ENCODE measurements at places on chromosomes 6 and 20.

DNA sequence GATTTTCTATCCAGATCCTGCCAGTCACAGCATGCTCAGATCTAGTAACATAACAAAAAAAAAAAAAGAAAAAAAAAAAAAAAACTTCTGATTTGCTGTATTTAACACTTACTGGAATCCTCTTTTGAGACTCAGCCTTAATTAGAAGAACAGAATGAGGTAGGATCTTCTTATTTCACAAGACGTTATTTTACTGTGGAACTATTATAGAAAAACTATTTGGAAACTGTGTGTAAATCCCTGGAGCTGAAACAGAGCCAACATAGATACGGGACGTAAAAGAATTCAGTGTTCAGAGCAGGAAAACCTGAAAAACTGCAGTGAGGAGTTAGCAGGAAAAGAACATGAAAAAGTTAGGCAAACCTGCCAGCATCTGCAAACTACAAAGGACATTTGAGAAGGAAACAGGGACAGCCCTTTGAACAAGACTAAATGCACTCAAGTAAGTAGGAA is 3.4 kb upstream of the ZNF217 start:
- DNase-seq: no peak

GRCh38 chr6:163620670-163621330 is 206.3 kb downstream of the QKI start:
- DNase-seq: no peak

GRCh38 chr6:31813465-31813849 is 1.6 kb downstream of the HSPA1L start:
- DNase-seq: no peak

DNA sequence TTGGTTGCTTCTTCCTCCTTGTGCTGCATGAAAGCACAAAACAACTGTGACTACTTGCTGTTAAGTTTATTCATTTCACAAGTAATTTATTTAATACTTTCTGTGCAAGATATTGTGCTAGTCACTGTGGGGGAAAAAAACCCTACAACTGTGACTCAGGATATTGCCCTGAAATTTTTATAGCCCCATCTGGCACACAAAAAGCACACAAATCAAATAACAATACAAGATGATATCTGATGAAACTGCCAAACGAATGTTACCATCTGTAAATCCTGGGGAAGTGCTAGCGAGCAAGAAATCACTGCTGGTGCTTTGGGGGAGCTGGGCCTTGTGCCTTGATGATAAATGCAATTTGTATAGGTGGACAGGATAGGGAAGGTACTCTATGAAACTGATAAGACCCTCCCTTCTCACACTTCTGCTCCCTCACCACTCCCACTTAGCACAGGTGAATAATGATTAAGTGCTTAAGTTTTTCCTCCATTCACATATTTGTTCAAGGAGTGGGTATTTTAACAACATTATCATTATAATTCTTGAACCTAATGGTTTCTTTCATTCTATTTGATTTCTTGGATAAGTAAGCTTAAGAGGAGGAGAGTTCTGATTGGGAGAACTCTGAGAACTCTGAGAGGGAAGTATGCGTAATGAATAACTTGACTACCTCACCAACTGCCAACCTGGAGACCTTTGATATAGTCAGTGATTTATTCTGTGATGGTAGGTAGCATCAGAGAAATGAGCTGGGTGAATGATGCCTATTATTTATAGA is 115.3 kb downstream of the RTN4IP1 start:
- DNase-seq: no peak

- no peak for DNase-seq
These were observed 66.9 kb upstream of the SMIM28 start for GRCh38 chr6:138310821-138311220.

DNA sequence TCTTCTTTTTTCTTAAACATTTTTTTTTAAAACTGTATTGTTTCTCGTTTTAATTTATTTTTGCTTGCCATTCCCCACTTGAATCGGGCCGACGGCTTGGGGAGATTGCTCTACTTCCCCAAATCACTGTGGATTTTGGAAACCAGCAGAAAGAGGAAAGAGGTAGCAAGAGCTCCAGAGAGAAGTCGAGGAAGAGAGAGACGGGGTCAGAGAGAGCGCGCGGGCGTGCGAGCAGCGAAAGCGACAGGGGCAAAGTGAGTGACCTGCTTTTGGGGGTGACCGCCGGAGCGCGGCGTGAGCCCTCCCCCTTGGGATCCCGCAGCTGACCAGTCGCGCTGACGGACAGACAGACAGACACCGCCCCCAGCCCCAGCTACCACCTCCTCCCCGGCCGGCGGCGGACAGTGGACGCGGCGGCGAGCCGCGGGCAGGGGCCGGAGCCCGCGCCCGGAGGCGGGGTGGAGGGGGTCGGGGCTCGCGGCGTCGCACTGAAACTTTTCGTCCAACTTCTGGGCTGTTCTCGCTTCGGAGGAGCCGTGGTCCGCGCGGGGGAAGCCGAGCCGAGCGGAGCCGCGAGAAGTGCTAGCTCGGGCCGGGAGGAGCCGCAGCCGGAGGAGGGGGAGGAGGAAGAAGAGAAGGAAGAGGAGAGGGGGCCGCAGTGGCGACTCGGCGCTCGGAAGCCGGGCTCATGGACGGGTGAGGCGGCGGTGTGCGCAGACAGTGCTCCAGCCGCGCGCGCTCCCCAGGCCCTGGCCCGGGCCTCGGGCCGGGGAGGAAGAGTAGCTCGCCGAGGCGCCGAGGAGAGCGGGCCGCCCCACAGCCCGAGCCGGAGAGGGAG is 580 bp downstream of the VEGFA start:
- DNase-seq: peak; percentile 30

DNA sequence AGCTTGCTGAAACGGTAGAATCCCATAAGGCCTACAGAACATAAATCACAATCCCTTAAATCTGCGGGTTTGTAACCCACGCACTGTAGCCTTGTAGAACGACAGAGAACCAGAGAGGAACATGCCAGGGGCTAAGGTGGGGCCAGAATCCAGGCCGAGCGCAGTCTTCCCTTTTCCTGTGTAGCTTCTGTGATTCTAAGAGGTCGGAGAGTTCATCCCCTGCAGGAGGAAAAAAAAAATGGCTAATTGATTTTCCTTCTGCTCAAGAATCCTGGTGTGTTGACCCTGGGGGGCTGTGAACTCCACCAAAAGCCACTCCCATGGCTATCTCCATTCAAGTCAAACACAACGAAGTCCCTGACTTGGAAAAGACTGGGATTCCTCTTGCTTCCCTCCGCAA is 96.3 kb downstream of the SPTLC3 start:
- no peak for DNase-seq

- DNase-seq: no peak
These were observed 568 bp downstream of the CCDC170 start for GRCh38 chr6:151494235-151494935.

DNA sequence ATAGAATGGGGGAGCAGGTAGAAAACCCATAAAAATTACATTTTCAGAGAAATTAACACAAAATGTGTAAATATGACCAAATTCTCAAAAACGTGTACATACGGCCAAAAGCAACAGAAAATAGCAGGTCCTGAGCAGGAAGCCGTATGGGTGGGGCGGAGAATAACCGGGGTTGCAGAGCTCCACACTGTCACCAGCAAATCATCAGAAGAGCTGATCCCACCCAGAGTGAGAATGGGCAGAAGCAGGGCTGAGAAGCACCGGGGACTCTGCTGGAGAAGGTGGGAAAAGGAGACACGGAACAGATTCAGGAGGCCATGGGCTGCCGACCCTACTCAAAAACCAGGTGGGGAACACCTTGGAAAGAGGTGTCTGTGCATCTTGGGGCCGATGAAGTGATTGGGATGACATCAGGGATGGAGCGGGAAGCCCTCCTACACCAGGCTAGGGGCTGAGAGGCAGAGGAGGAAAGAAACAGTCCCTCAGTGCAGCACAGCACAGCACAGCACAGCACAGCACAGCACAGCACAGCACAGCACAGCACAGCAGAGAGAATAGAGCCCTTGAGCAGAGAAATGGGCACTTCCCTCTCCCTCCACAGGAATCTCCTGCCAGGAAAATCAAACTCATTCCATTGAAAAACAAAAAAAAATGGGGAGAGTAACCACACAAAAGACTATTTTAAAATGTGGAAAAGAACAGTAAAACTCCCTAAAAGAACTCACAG is 22.3 kb downstream of the STX7 start:
- DNase-seq: no peak

- DNase-seq: no peak
These were observed 129.1 kb downstream of the PREX1 start for GRCh38 chr20:48698507-48699267.

DNA sequence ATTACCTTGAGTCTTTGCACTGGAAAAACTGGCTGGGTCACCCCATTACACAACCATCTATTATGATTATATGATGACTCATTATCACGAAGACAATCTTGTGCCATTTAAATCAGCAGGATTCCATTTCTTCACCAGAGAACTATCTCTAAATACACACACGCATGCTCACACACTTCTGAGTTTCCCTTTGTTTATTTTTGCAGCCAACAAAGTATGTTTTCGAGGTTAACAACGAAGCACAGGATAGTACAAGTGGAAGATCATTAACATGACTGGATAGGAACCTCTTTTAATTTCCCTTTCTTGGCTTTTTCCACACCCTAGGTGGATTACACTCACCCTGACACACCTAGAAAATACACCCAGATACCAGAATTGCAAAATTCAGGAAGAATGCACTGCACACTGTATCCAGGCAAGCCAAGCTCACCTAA is 18.9 kb downstream of the PERP start:
- DNase-seq: no peak

DNA sequence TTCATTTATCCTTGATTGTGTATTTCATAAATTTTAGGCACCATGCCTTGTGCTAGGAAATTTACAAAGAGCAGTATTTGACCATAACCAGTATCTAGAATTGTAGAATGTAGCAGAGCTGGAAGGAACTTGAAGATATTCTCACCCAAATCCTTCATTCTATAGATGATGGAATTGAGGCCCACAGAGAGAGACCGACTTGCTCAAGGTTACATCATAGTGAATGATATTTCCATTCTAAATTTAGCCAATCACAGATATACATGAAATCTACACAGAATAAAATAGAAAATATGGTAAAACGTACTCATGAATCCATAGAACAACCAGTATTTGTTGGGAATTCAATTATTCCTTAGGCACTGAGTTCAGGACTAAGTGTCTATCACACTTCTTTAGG is 10.9 kb upstream of the SGK1 start:
- DNase-seq: no peak

- no peak for DNase-seq
These were observed 38.6 kb downstream of the VTA1 start for GRCh38 chr6:142185641-142186040.

DNA sequence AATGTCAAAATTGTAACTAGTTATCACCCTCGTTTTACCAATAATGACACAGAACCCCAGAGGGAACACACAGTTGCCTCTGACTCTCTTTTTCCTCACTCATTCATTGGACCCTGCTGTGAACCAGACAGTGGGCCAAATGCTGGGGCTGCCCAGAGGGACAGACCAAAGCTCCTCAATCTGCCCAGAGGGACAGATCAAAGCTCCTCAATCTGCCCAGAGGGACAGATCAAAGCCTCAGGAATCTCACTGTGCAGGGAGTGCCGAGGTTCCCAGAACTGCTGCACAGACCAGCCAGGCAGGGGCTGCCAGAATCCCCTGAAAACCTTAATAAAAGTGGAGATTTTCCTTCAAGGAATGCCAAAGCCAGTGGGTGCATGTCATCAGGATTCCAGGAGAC is 179.1 kb downstream of the SOD2 start:
- DNase-seq: no peak

GRCh38 chr20:37958856-37959520 is 56.1 kb downstream of the VSTM2L start:
- DNase-seq: no peak

DNA sequence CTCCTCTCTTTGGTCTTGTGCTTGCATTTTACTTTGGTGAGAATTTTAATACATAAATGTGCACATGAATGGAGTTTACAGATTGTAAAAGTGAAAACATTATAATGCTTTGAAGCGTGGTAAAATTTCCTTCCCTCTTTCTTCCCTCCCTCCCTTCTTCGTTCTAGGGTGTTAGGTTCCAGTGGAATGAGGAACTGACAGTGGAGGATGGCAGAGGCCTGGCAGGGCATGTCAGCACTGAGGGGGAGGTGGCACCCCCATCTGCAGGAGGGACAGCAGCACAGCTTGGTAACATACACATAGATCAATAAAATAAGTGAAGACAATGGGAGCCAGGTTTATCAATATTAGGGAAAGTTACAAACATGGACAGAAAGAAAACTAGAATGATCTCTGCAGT is 47.5 kb downstream of the RNASET2 start:
- DNase-seq: no peak

DNA sequence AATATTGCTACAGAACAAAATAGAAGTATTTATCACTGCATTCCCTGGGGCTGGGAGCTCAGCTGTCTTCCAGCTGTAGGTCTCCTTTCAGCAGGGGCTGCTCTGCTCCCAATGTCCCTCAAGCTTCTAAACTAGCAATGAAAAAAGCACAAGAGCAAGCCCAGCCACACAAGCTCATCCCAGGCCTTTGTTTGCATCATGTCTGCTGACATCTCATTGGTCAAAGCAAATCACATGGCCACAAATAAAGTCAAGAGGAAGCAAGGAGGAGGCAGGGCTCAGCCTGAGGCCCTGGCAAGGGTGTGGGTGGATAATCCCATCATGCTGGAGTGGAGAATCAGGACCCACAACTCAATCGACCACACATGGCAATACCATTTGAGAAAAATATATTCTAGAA is 2.2 kb upstream of the BFSP1 start:
- peak; percentile 34 for DNase-seq

- DNase-seq: no peak
These were observed 60.1 kb upstream of the SPDEF start for GRCh38 chr6:34616227-34616585.

GRCh38 chr6:10621847-10622246 is 72.6 kb downstream of the C6orf52 start:
- DNase-seq: no peak

DNA sequence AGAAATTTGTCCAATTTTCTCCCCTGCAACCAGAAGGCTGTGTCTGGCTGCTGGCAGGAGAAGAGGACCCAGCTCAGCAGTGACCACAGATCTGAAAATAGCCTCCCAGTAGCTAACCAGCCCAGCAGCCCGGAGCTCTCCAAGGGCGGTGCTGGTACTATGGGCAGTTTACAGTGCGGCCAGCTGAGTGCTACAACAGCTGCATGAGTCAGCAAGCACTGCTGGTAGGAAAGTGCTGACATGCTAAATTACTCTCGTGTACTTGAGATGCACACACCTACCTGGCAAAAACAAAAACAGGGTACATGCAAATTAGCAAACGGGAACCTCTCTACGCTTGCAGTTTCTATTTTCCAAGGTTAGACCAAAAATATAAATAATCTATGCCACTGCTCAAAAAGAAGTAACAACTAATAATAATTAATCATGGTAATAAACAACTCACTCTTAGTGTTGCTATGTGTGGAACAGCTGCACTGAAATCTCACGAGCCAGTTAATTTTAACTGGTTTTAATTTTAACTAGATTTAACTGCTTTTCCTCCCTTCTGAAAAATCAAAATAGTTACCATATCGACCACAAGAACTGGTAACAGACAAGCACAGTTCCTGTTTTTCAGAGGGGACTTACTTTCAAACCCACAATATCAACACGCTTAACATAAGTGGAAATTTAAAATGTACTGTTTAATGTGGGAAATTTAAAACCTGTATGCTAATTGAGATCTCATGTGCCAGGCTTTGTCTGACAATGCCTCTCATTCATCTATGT is 10.8 kb downstream of the BACH2 start:
- DNase-seq: peak; percentile 63
